ENCODE measurements at places on chromosomes 6 and 20.

- DNase-seq: no peak
Observed at GRCh38 chr6:169794317-169795055, 43.1 kb downstream of the ERMARD start.

DNA sequence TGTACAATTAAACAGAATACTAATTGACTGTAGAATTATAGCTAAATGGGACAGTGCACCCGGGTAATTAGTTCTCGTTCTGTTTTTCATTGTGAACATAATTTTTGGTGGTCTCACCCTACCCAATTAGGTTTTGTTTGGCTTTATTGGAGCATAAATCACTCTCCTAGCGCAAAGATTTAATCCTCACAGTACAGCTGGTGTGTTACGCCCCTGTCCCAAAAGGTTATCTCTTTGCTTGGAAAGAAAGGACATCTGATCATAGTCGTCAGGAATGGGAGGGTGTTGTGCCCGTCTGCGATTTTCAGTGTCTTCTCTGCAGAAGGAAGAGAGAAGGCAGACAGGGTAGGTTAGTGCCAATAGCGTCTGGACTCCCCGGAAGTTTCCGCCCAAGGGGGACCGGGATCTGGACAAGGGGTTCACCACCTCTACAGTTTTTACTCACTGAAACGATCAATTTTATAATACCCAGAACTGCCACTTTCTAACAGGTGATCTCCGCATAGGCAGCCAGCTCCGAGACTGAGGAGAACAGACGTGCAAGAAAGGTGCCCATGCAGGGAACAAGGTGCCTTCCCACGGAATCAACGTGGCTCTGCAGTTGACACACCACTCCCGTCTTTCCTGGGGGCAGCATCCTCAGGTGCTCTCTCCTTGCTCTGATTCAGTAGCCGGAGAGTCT, 617.4 kb upstream of the CDH4 start:
- no peak for DNase-seq

DNA sequence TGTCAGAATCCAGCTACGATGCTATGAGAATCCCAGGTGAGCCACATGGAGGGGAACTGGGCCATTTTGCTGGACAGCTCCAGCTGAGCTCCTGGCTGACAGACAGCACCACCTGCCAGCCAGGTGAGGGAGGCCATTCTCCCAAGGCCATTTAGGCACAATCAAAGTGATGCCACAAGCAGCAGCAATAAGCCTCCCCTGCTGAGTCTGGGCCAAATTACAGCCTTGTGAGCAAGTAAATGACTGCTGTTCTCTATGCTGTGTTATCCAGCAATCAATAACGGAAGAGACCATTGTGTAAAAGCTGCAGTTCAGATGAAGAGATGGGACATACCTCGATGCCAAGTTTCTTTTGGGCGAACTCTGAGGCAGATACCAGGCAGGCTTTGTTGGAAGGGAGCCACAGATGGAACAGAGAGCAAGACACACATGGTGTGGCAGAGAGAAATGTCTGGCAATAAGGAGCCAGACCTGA, 14.0 kb upstream of the SCGN start:
- no peak for DNase-seq

GRCh38 chr6:12545619-12546409, 170.8 kb upstream of the PHACTR1 start:
- DNase-seq: no peak

DNA sequence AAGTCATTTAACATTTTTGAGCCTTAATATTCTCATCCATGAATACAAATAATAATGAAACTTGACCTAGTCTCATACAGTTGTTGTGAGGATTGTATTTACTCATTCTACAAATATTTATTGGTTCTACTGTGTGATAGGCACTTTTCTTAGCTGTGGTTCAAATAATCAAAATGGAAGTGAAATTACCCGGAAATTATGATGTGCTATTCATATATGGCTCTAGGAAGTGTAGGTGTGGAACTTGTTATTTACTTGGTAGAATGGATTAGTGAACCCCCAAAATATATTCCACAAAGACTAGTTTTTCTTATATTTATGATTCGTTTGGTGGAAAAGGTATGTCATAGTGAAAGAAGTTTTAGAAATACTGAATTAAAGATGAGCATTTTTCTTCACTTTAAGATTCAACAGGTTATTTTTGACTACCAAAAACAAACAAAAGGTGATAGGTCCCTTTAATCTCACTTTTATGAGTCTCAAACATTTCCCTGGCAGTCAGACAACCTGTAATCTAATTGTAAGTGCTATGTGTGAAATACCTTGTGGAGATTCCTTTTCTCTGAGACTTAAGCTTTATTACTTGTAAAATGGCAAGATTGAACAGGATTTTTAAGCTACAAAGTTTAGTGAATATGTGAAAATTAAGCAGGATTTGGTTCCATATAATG, 77.8 kb downstream of the STXBP5 start:
- no peak for DNase-seq

- DNase-seq: no peak
Observed at GRCh38 chr6:90885611-90886056, 298.8 kb upstream of the MAP3K7 start.

GRCh38 chr20:21280522-21281016, 22.6 kb upstream of the XRN2 start:
- DNase-seq: no peak

- DNase-seq: no peak
Observed at GRCh38 chr20:4929686-4930397, 71.5 kb downstream of the SLC23A2 start.
